Vagina (tissue), 2 donors: ENCODE measurements at places on chromosomes 5 and 9. TPM values are rescaled to one million over a fixed set of nuclear protein-coding genes. Genes with fewer than 3 reads are reported as not detected.

Gene CCNI2
- total RNA-seq = not detected

- no peaks in the 10 kb centered on the region for H3K36me3 ChIP-seq
- no peak overlapping the region for H3K4me3 ChIP-seq
- H3K27me3 ChIP-seq = no peaks in the 10 kb centered on the region
- no peak for DNase-seq
Measured at GRCh38 chr5:119596046-119596445, 33.3 kb upstream of the FAM170A start.

DNA sequence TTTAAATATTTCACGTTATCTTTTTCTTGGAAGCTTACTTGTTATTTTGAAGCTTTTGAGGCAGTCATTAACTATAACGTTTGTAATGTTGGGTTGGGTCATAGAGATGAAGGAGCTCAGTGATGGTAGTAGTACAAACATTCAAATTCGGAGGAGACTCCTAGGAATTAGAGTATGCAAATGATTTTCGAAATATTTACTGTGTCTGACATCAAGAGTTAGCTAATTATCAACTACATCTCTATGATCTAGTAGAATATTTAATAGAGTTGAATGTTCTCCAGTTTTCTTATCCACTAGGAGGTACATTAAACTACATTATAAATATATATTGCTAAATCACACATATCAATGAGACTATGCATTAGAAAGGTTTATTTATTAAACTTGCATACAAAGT is 28.8 kb upstream of the C5orf24 start:
- no peak for DNase-seq
- no peaks in the 10 kb centered on the region for H3K4me1 ChIP-seq
- H3K4me3 ChIP-seq = no peak overlapping the region
- no peak overlapping the region for H3K27ac ChIP-seq

DNA sequence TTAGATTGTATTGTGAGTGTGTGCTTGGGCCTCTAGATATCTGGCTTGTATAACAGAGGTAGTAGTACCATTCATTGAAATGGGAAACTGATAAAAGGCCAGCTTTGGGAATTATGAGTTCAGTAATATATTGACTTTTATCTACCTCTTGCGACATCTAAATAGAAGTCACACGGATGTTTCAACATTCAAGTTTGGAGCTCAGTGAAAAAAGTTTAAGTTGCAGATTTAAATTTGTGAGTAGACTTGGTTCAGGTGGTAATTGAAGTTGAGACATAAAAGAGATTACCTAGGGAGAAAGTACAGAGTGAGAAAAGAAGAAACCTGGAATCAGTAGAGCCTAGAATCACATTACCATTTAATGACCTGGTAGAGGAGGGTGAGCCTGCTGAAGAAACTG is 189.5 kb downstream of the FER start:
- DNase-seq = no peak
- H3K36me3 ChIP-seq = no peaks in the 10 kb centered on the region
- no peak overlapping the region for H3K27ac ChIP-seq

GRCh38 chr5:54577937-54578653 is 60.5 kb downstream of the SNX18 start:
- peaks cover 13% of the 10 kb centered on the region for H3K4me1 ChIP-seq
- no peaks in the 10 kb centered on the region for H3K27me3 ChIP-seq
- no peak overlapping the region for H3K27ac ChIP-seq
- no peak for DNase-seq
- no peak overlapping the region for H3K4me3 ChIP-seq

Gene EGR1
- 119 TPM for total RNA-seq

DNA sequence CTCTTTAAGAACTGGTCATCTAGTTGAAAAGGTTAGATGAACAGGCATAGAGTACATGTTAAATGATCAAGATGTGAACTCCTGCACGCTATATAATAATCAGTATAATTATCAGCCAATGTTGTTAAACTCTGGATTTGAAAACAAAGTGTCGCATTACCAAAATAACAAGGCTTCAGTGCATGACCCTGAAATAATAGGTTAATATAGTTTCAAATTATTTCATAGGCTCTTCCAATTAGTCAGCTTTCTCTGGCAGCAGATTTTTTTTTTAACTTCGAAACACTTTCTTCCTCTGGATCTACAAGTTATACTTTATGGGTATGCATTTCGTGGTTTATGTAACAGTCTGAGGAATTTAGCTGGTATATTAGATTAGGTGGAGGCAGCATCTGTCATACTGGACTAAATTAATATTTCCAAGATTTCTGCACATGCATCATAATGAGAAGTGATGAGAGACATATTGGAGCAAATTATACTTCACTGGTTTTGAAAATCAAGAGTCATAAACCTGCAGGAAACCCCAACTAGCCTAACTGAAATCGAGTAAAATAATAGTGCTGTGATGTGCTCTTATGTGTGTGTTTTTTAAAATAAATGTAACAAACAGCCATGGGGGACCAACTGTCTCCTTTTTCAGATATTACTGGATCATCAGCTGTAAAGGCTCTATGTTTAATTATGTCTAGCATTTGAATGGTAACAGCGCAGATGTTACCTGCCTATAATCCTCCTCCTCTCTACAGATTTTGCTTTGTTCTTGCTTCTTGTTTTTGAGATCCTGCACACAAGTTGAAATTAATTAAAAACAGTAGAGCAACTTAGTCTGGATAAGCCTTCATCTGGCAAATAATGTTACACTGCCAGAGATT is 85.9 kb upstream of the CKMT2 start:
- H3K4me1 ChIP-seq = peaks cover 8% of the 10 kb centered on the region
- H3K4me3 ChIP-seq = no peak overlapping the region
- no peaks in the 10 kb centered on the region for H3K36me3 ChIP-seq
- no peak overlapping the region for H3K27ac ChIP-seq

GRCh38 chr5:14268738-14269137 is 125.6 kb downstream of the TRIO start:
- no peak overlapping the region for H3K27ac ChIP-seq
